T-helper 2 cell (primary cell): ENCODE measurements at places on chromosomes 2 and 18.

DNA sequence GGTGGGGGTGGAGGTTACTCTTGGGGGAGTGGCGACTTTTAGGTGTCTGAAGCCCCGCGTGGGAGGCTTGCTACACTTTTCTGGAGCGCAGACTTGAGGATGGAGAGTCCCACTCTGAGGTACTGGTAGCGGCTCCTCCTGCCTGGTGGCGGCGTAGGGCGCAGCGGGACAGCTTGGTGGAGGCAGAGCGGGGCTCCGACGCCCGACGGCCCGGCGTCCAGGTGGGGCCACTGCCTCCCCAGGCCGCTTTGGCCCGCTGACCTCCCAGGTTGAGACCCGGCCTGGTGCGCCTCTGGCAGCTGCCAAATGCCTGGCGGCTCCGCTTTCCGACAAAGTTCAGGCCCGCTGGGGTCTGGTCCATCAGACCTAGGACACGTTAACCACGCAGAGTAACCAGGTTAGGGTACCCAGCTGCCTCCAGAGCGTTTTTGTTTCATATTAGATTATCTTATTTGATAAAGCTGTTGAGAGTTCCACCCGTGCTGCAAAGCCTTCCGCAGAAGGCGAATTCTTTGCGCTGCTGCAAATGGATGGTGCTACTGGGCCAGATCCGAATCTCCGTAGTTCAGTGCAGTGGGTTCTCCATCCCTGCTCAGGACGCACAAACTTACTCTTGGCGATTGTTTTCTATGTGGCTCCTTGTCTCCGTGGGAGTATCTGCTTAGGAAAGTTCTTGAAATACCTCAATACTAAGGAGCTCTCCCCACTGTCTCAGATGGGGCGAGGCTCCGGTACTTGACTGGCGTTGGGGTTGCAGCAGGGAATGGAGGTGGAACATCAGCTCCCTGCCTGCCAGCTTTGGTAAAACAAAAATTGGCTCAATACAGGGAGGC lies 405.9 kb downstream of the XIRP2 start:
- DNase-seq: no peak

DNA sequence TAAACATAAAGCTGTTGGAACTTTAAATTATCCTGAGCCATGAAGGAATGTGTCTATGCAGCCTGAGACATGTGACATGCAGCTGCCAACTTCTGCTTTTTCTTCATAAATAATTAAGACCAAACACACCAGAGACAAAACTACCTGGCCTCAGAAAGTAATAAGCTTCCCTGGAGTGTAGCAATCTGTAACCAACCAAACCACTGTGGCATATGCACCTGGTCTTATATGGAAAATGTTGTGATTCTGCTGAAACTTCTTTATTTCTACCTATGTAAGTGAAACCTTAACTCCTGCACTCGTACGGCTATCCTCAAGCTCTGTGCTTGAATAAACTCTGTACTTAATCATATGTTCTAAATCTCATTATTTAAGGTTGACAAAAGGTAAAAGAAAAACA lies 515.0 kb downstream of the TMEM182 start:
- no peak for DNase-seq

DNA sequence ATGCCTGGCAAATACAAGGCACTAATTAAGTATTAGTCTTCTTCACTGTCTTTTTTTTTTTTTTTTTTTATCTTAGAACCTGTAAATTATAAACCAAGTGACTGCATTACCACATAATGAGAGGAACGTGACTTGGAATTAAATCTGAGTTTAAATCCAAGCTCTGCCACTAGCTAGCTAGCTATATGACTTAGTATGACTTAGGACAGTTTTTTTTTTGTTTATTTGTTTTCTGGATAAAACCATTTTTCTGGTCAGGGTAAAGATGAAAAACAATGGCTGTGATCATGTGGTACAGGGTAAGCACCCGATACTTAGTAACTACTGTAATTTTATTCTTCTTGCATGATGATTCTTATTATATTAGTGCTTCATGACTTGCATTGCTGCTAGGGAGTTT lies 191.8 kb upstream of the LRRTM1 start:
- no peak for DNase-seq

DNA sequence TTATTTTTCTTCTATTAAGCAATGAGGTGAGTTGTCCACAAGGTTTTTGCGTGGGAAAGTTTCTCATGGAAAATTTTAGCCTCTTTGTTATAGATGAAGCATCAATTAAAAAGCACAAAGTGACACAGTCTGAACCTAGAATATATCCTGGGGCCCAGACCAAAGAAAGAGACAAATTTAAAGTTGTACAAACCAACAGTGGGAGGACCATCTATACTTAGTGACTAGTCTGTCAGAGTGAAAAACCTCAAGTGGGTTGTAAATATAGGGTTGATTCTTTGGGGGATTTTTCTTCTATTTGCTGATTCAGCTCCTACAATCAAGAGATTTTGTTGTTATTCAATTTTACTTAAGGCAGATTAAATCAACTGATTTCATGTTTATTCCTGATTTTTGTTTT lies 256.2 kb downstream of the SATB2 start:
- DNase-seq: no peak

DNA sequence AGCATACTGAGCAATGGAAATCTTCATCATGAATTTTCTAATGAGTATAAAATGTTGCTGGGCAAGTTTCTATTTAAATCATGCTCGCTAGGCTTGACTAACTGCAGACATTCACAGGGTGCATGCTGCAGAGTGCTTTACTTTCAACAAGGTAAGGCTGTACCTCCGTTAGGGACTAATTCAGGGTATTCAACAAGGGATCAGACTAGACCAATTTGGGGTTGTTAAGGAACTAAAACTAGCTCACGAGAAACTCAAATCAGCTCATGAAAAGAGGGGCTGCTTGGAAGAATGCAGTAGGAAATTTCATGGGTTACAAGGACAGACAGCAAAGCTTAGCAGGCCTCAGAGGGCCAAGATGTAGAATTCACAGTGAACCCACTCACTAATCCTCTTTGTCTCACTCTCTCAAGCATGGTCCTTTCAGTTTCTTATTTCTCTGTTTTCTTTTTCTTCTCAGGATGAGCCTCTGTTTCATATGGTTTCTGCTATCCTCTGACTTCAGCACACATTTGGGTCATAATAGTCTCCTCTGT lies 2.2 kb downstream of the MYO3B start:
- no peak for DNase-seq

- no peak for DNase-seq
Measured at GRCh38 chr2:24543252-24543651, 52.2 kb downstream of the NCOA1 start.

- no peak for DNase-seq
Measured at GRCh38 chr2:38978908-38979307, 89.2 kb downstream of the ARHGEF33 start.

- no peak for DNase-seq
Measured at GRCh38 chr18:53984021-53984420, 240.4 kb downstream of the MBD2 start.

DNA sequence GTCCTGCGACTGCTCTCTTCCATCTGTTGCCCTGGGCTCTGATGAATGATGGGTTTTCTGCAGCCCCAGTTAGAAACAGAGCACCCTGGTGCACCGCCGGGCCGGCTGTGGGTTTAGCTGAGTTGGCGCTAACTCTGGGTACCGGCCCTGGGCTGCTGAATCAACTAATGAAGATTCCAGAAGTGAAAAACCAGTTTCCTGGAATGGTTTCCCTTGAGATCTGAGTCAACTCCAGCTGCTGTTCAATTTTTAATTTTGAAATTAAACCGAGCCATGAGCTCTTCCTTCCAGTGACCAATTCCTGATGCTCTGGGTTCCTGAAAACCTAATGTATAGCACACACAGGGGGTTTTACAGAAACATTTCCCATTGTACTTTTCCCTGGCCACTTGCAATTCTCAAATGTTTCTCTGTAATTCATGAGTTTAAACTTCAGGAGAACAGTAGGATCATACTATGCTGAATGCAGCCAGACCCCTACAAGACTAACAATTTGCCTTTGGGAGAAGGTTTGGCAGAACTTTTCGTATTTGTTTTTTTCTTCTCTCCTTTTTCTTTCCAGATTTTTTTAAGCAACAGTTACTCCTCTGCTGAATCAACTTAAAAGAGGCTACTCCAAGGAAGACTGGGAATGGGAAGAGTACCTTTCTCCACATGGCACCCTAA lies 5.5 kb downstream of the COL6A3 start:
- DNase-seq: no peak

GRCh38 chr2:151842830-151843690 lies 14.8 kb upstream of the ARL5A start:
- DNase-seq: no peak

DNA sequence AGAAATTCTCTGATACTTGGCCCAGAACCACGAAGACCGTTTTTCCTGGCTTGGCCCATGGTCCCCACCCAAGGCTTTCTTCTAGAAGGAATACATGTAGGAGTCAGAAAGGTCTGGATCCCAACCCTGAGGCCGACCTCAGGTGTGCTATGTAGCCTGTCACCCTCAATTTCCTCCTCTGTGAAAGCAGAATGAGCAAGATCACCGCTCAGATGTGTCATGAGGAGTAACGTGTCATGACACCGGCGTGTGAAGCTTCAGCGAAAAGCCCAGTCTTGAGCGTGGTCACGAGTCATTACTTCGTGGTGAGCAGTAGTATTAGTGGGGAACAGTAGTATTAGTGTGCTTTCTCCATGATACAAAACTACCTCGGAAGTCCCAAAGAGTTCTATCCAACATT lies 103.4 kb downstream of the ALPK2 start:
- DNase-seq: peak; percentile 24

GRCh38 chr2:174142290-174142689 lies 106.0 kb downstream of the OLA1 start:
- DNase-seq: no peak

- DNase-seq: no peak
Measured at GRCh38 chr2:72263043-72263775, 115.5 kb upstream of the CYP26B1 start.

- DNase-seq: no peak
Measured at GRCh38 chr2:224555823-224556366, 29.3 kb downstream of the CUL3 start.
